Left ventricle myocardium inferior (tissue), 1 donor: ENCODE measurements at places on chromosomes 3 and 15.

- no peak for DNase-seq
Observed at GRCh38 chr15:75821786-75822345, 21.4 kb upstream of the UBE2Q2 start.

DNA sequence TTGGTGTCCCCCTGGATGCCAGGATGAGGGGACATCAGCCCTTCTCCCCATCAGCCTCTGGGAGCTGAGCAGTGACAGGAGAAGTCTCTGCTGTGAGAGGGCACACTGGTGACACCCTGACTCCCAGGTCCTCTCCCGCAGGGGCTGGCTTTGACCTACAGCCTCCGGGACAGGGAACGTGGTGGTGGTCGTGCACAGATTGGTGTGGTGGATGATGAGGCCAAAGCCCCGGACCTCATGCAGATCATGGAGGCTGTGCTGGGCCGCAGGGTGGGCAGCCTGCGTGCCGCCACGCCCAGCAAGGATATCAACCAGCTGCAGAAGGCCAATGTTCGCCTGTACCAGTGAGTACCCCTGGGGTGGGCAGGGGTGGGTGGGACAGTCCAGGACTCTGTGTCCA is 6.8 kb downstream of the VILL start:
- no peak for DNase-seq

DNA sequence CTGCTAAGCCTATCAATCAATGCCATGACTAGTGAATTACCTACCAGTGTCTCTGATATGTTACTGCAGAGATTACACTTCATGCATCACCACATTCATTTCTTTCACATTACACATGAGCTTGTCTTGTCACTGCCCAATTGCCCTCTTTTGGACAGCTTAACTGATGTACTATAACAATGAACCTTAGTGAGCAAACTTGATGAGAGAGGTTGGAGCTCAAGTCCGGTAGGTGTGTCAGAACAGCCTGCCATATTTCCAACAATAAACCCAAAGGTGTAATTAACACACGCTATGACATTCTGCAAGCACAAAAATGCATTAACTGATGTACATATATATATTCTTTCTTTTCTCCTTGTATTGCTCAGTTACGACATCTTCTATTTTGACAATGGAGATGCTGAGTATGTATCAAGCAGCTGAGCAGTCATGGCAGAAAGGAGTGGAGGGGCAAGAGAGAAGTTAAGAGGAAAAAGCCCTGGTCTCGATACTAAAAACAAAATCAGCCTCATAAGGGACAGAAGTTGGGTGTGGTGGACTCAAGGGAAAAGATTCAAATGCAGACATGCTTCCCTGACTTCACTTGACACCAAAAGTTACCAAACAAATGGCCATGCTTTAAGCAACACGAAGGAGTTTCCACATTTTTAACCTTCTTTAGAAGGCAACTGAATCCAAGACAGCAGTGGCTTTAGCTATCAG is 538.2 kb downstream of the FOXP1 start:
- DNase-seq: no peak

DNA sequence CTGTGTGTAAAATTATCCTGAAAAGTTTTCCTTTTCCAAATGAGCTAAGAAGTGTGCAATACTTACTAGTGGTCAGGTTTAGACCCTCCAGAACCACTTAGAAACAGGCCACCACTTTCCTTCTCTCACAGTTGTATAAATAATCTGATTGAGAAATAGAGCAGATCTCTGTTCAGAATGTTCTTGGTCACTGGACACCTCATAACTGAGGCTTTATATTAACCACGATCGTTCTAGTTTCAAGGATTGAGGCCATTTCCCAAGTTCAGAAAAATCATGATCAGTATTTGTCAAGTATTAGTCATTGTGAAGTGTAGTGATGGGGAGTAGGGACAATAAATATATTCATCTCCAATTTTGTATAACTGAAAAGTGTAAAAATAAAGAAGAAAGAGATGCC is 1.0 kb upstream of the MAP3K13 start:
- DNase-seq: no peak

DNA sequence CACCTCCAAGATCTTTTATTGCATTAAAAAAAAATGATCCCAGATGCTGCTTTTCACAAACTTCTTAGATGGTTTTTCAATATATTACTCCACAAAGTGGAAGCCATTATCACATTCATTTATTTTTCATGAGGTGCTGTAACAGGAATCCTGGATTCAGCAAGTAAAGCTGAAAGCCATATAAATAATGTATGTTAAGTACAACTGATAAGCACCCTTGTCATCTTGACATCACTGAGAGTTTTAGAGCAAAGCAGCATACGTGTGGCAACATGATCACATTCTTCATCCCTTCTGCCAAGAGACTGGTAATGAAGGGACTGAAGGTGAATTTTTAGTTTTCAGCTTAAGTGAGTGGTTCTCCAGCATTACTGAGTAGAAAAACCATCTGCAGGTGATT is 44.9 kb upstream of the LRRFIP2 start:
- DNase-seq: no peak

GRCh38 chr15:58275785-58276184 is 137.6 kb downstream of the AQP9 start:
- DNase-seq: no peak

- no peak for DNase-seq
Observed at GRCh38 chr15:73629798-73630429, 3.3 kb downstream of the NPTN start.

DNA sequence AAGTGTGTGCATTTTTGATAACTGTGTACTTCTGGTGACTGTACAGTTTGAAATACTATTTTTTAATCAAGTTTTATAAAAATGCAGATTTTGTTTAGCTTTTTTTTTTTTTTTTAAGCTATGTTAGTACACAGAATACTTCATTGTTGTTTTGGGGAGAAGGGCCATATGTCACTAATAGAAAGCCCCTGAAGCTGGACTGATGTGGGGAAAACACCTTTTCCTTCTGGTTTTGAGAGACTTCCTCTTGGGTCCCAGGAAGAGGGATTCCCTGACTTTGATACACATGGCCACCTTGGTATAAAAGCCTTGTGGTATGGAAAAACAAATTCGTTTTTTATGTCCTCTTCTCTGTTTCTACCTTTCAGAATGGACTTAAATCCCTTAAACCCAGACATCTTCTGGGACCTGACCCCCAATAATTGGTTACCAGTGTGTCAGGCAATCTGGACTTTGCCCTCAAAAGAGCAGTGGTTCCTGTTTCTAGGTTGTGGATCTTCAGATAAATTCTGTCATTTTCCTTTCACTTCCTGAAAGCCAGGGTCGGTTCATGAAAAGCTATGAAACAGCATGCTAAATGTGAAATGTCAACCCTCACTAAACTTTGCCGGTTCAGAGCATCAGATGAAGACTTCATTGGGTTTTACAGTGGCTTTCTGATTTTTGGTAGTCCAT is 31.1 kb upstream of the BLOC1S6 start:
- no peak for DNase-seq

DNA sequence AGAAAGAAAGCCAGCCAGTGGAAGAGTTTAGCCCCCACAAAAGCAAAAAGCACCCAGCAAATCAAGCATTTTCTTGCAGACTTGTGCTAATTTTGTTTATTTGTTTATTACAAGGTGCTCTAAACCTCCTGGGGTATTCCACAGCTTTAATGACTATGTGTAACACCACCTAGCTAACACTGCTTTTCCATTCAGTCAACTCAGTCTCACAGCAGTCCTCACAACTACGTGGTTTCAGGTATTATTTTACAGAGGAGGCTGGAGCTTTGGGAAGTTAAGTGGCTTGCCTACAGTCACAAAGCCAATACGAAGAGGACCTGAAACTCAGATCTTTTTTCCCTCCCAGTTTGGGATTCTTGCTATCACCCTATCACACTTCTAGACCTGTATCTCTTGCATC is 14.8 kb downstream of the SOX14 start:
- DNase-seq: no peak

- no peak for DNase-seq
Observed at GRCh38 chr3:87225659-87226058, 1.4 kb upstream of the CHMP2B start.

GRCh38 chr3:96813134-96813819 is 1.1 kb upstream of the EPHA6 start:
- DNase-seq: peak; percentile 51

GRCh38 chr15:80895091-80895490 is 94.5 kb downstream of the MESD start:
- no peak for DNase-seq

GRCh38 chr3:12856626-12857025 is 15.3 kb upstream of the RPL32 start:
- no peak for DNase-seq

DNA sequence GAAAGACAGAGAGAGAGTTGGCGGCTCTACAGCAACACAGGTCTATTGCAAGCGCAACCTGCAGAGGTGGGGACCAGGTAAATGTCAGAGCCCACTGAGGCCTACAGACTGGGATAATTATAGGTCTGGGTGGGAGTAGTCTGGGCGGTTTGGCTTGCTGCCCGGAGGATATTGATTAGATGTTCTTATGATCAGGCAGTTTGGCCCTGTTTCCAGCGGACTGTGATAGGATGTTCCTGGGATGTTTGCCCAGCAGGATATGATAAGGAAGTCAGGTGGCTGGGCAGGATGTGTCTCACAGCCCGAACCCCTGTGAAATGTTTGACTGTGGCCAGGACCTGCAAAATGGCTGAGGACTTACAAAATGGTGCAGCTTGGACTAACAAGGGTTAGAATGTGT is 364.9 kb downstream of the NAALADL2 start:
- DNase-seq: peak; percentile 30

DNA sequence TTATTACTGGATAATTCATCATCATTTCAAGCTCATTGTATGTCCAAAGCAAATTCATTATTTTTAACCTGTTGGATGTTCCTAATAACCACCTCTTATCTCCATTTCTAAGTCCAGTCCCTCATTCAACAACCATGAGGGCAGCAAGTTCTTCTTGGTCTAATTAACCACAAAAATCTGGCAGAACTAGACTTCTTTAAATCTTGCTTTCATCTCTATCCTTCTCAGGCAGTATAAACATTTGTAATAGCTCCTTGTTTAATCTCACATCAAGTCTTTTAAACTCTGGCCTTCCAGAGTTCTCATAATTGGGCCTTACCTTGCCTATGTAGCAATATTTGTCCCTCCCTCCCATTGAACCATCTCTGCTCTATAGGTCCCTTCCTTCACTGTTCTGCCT is 17.0 kb upstream of the GHSR start:
- no peak for DNase-seq
